HFFc6 (cell line): ENCODE measurements at places on chromosomes 11 and 22.

DNA sequence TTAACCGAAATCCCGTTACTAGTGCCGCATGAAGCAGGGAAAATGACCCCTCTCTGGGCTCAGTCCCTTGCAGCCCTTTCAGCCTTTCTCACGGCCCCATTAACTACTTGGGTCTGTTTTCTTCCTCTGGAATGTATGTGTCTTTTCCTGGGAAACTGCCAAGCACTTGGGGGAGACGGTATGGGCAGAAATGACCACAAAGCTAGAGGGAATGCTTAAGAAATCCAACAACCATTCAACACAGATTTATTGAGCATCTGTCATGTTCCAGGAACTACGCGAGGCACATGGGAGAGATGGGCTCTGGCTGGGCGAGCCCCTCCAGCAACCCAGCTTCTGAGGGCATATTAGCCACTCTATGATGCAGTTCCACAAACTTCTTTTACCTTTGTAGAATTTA lies 462.6 kb downstream of the BUD13 start:
- no peak for DNase-seq

DNA sequence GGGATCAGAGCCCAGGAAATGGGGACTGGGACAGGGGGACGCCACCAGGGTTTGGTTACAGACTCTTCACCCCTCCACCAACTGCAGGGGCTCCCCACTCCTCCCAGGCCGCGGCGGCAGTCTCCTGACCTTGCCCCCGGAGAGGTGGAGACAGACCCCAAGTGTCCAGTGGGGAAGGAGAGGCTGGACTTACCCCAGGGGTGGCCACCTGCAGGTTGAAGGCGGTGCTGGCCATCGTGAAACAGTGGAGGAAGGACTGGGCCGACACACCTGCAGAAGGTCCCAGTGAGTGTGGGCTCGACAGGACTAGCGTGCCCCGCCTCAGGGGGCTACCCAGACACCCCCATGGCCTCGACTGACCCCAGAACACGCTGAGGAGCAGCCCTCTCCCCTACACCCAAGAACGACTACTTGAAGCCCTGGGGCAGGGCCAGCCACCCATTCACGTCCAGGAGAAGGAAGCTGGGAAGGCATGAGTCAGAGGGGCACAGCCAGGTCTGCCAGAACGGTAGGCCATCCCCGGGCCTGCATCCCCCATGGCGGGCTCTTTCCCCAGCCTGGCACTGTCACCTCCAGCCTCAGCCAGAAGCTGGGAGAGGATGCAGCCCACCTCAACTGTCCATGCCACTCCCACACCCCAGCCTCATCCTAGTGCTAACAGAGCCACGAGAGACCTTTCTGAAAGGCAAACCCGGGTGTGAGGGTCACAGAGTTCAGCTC lies 2.3 kb downstream of the GATD1 start:
- DNase-seq, result no peak

- DNase-seq, result no peak
Measured at GRCh38 chr11:44979543-44980399, 29.1 kb upstream of the TP53I11 start.

DNA sequence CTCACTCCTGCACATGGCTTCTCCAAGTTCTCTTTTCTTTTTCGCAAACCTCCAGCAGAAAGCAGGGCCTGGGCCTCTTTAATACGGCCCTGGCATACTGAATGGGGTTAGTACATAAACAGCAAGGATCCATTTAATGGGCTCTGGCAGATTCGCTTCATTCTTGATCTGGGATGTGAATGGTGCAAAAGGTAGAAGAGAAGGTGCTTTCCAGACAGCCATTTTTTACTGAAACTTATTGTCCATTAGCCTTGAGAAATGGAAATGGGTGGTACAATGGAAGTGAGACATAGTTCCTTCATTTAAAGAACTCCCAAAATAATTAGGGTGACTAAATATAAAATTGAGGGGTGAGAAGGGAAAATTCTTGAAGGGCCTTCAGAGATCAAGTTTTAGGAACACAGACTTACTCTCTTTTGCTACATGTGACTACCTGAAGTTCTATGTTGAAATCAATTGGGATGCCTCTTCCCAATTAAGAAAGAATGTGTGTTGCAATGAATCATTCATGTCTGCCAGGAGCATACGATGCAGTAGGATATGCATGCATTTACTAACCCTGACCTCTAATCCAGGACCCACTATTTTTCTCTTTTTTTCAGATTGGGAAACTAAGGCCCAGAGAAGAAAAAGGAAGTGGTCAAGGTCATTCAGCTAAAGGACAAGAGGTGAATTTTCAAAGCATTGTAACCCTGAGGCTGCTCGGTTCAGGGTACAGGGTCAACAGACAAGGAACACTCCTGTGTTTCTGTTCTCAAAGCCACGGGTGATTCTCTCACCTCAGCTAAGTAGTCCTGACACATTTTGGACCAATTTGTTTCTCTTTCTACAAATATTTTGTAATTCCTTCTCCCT lies 144.1 kb downstream of the BBOX1 start:
- peak; percentile 16 for DNase-seq

GRCh38 chr22:20926243-20926642 lies 9.0 kb downstream of the CRKL start:
- DNase-seq, result no peak

DNA sequence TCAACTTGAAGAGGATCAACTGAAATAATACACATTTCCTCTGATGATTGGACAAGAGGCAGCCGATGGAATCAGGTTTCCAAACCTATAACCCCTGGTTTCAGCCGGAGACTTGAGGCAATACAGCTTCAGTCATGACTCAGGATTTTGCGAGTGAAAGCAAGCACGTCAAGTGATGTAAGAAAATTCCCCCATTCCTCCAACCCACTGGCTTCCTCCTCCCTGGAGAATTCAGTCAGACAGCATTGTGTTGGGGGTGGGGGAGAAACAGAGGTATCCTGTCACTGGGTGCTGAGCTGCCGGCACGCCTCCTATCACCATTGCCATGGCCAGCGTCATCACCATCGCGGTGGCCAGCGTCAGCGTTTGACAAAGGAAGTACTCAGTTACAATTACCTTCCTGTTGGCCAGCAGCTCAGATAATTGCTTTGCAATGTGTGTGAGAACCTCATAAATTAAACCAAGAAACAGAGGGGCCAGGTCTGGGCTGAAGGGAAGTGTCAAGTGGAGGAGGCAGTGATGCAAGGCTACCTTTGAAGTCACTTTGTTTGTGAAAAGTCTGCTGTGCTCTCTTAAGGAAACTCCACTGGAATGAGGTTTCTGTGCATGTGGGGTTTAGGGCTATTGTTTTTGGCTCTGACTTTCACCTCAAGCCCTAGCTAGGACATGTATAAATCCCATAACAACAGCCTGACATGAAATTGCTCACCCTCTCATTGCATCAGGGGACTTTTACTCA lies 50.2 kb downstream of the LIF start:
- peak; percentile 99 for DNase-seq

DNA sequence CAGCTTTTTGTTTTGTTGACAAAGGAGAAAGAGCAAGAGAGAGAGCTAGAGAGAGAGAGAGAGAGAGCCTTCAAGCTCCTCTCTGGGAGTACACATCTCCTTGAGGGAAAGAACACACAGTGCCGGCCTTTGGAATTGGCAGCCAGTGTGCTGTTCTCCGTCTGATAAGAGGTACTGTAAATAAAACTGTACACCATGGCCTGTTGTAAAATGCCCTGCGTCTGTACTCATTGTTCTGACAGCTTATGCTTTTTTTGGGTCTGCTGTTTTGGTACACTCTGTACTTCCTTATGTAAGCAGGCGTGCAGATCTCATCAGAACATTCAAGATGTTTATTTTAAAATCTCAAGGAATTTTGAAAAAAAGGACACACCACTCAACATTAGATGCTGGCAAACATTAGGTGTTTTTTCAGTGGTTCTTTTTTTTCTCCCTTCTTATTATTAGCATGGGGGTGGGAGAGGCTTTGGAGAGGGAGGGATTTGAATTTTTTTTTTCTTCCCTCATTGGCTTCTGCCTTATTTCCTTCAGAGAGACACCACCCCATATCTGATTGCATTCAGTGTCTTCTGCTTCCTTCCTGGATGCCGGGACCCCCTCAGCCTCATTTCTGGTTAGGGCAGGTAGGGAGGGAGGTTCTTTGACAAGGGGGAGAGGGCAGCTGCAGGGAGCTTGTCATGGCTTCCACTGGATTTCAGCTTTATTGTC lies 116.8 kb upstream of the NNMT start:
- DNase-seq, result no peak

DNA sequence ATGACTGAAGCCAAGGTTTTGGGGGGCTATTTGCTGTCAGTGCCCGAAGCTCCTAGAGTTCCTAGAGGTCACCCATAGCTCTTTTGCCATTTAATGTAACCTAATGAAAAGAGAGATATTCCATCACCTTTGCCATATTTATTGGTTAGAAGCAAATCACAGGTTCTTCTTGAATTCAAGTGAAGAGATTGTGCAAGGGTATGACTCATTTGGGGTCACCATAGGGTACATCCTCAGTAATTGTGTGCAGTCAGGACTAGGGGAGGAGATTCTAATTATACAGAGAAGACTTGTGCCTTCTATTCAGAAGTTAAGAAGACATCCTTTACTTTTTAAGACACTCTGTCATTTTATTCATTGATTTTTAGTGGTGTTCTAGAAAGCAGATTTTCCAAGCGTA lies 6.9 kb upstream of the PRAME start:
- DNase-seq, result no peak

- no peak for DNase-seq
Measured at GRCh38 chr11:105907319-105907718, 114.7 kb downstream of the MSANTD4 start.
